ENCODE measurements at places on chromosomes 1 and 21.

DNA sequence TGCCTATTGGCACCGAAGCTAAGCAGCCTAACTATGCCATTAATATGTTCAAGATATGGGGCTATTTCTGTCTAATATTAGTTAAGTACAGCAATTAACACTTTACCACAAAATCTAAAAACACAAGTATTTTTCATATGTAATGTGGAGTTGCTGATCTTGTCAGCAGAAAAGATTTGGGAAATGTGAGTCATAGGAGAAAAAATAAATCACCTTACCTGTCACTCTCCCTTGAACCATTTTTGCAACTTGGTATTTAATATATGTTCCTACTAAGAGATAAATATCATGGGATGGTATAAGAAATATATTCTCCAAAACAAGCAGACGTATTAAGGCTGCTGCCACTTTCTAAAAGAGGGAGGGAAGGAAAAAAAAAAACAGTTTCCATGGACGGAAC lies 17.0 kb downstream of the NUP210L start:
- no peak for DNase-seq

DNA sequence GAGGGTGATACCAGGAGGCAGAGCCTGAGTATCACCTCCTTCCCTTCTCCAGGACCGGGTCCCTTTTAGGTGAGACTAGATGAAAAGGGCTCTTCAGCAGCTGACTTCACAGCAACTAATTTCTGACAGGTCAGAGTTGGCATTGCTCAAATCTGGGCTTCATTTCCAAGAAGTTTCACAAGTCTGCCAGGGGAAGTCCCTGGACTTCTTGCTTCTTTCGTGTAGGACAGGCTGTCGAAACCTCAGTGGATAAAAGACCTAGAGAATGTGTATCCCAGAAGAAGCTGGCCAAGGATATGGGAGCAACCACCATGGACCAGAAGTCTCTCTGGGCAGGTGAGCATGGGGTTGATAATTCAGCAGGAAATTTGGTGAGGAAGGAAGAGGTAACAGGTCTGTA lies at the start of gene CHI3L2:
CHI3L2 (plus strand) TSS at position 280 of the 400 bp plus-strand sequence; CDS start at position 297, 17 bp downstream.
- no peak for DNase-seq

- DNase-seq, result no peak
These were observed 75.1 kb upstream of the NEGR1 start for GRCh38 chr1:72357411-72357810.

DNA sequence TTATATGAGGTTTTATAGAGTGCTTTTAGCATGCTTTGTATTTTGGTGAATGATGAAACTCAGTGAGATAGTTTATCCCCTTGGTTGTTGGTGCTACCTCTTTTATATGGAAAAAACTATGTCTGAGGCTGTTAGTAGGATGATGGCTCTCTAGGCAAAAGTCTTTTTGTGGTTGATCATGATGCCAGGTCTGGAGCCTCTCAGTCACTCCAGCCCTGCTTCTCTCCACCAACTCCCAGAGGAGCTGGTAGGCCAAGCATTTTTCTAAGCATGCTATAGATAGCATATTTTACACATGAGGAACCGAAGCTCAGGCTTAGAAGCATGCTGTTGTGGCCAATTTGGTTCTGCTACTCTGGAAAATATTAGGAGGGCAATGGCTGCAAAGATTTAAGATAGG lies 82.2 kb downstream of the FMN2 start:
- DNase-seq, result no peak

GRCh38 chr1:196960854-196961253 lies 16.5 kb upstream of the CFHR5 start:
- DNase-seq, result no peak

GRCh38 chr1:168917796-168918195 lies 188.7 kb upstream of the ATP1B1 start:
- DNase-seq, result no peak

- no peak for DNase-seq
These were observed 2.0 kb downstream of the LRRC41 start for GRCh38 chr1:46301406-46301807.

DNA sequence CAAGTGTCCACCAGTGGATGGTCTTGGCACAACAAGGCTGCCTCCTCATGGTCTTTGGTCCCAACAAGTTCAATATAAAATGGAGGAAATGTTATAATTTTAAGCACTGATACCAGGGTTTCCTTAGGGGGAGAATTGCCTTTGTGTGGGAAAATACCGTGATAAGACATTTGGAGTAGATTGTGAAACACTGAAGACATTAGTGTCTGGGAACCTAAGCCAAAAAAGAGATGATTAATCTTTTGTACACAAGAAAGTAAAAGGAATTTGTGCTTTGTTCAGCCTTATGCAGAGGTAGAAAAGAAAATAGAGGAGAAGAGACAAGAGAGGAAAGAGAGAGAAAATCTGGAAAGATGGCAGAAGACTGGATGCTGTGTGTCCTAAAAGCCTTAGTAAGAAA lies 36.1 kb downstream of the ST6GALNAC3 start:
- DNase-seq, result no peak

- DNase-seq, result no peak
These were observed 173.3 kb downstream of the FASLG start for GRCh38 chr1:172832006-172832725.

- DNase-seq, result no peak
These were observed 42.5 kb upstream of the C1orf174 start for GRCh38 chr1:3942416-3943122.

- DNase-seq, result no peak
These were observed 61.6 kb downstream of the PTPRC start for GRCh38 chr1:198700396-198700795.

GRCh38 chr1:228920831-228921230 lies 185.6 kb downstream of the RHOU start:
- no peak for DNase-seq

DNA sequence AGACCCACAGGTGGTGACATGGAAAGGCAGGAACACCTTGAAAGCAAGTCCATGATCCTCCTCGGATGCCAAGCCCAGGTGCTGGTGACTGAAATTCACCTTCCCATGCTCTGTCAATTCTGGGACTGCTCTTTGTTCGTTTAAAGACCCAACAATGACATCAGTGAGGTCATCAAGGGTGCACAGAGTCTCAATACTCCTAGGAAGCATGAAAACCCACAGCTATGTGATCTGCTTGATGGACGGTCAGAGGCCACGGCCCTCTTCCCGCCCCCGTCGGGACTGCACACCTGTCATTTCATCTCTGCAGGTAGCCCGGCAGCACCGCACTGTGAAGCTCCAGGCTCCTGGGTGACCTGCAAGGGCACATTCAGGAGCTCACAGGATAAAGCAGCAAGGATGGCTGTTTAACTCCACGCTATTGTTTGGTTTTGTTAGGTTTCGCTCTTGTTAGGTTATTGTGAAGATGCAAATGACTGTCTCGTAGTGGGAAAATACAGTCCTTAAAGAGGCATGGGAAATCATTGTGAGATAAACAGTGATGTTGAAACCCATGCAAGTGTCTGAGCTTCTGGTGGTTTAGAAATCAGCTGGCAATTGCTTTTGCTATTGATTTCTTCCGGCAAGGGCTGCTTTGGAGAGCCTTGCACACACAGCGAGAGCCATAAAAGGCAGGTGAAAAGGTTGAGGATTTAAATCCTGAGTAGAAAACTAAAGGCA lies 124.8 kb upstream of the AJAP1 start:
- DNase-seq, result no peak

DNA sequence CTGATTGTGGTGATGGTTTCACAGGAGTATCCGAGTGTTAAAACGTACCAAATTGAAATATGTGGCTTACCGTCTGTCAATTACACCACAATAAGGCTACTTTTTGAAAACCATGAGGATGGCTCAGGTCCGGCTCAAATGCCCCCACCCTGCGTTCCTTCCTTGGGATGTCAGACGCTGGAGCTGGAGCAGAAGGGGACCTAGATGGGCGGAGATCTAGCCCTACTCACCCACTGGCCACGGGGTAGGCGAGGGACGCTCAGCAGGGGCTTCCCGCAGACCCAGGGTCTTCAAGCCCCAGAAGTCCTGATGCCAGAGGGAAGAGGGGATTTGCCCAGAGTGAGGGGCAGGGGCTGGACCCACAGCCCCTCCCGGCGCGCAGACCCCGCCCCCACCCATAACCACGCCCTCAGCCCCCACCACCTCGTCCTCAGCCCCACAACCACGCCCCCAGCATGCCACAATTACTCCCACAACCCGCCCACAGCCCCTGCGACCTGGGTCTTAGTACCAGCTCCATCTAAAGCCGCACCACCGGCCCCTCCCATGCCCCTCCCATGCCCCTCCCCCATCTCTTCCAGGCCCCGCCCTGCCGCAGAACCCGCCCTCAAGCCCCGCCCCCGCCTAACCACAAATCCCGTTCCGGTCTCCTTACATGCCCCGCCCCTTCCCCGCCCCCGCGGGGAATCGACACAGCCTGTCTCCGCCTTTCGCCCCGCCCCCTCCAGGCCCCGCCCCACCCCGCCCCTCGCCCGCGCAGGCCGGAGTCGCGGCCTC lies at the start of gene LRRC3:
LRRC3 (plus strand) TSS at position 764 of the 777 bp plus-strand sequence. CDS start 1,135 bp downstream, outside the sequence.
- DNase-seq, result no peak

- no peak for DNase-seq
These were observed 135.7 kb upstream of the SLC45A1 start for GRCh38 chr1:8182034-8182761.

DNA sequence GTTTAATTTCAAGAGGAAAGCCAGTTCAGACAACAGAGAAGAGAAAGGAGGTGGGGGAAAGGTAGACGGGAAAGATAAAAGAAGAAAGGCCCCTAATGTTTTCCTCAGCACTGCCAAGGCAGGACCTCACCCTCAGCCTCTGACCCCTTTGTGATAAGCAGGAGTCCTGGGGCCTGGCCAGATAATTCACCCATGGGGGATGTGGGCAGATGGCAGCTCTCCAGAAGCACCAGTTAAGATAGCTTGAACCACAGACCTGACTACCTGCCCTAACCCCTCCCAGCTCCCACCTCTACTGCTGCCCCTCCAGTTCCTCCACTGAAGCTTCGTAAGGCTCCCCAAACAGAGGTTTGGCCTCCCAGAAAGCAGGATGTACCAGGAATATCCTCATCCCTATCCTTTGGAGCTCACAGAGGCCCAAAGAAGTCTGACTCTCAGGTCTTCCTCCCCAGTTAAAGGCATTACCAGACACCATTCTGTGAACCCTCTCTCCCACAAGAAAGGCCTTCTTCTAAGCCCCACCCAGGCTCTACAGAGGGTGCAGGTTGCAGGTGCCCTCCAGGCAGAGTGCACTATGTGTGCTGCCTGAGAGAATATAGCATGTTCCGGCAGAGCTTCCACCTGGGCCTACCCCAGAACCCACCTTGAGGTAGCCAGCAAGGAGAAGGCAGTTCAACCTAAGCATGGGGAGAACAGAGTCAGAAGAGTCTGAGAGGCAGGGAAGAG lies 9.2 kb upstream of the SNAPIN start:
- no peak for DNase-seq

- no peak for DNase-seq
These were observed 46.3 kb upstream of the SAMSN1 start for GRCh38 chr21:14592296-14593000.

DNA sequence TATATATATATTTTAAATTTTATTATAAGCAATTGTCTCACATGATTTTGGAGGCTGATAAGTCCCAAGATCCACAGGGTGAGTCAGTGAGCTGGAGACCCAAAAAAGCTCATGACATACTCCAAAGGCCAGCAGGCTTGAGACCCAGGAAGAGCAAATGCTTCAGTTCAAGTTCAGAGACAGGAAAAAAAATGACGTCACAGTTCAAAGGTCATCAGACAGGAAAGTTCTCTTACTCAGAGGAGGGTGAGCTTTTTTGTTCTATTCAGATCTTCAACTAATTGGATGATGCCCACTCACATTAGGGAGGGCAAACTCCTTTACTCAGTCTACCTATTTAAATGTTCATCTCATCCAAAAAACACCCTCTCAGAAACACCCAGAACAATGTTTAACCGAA lies 18.2 kb downstream of the RXRG start:
- no peak for DNase-seq

DNA sequence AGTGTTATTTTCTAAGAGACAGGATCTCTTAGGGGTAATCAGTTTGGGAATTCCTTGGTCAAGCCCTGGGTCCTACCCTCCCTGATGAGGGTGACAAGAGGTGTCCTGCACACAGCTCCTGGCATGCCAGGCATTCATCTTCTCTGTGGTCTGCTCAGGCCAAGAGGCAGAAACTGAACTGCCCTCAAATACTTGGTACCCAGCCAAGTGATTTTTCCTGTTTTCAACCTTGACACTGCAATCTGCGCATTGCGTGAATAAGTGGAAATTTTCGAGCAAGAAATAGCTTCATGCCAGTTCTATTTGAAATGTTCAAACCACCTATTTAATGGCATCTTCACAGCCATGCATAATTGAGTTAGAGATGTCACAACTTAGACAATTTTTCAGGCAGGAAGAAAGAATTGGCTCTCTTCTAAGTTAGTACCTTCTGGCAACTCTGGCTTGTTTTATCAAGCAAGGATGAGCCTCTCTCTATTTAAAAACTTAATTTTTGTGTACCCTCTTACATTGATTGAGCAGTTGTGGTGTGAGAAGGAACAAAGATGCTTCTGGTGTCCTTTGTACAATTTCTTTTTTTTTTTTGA lies 27.0 kb downstream of the DNM3 start:
- DNase-seq, result no peak
